ENCODE measurements at places on chromosomes 5 and 9.
A peak's percentile ranks its signal among the peaks of the same experiment; 100 is the strongest.

DNA sequence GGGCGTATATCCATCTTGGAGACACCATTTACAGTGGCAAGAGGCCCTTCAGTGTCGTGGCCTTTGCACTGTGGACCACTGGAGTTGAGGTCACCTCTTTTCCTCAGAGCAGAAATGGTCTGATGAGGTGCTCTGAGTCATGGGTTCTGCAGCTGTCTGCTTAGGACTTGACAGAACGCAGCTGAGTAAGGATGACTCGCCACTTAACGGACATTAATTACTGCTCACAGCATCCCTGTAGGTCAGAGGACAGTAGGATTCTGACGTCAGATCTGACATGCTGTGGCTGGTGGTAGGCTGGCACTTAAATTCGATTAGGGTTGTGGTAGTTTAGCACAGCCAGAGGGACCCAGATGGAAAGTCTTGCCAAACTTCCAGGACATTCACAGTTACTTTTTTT, 479.4 kb downstream of the DMAC1 start:
- no peak for DNase-seq

DNA sequence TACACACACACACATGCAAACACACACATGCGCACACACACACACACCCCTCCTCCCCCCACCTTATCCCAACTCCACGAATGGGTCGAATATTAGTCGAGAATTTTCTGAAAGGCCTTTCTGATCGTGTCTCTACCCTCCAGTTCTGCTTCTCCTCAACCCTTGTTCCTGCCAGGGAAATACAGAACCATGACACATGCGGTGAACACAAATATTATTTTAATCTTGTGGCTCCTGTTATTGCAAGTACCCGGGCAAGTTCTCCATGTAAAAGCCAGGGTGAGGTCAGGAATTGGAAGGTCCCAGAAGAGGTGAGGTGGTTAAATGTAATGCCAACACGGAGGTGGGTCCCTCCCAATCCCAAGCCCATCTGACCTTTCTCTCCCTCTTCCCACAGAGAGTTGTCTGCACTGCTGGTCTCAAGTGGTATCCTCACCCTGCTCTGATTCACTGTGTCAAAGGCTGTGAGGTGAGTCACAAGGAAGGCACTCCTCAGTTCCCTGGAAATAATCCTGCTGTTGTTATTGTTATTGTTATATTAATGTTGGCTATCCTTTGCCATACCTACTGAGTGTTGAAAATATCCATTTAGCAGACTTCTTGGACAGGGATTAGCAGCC, 223.7 kb downstream of the PAPPA start:
- DNase-seq = no peak

GRCh38 chr9:5269249-5269715, 35.2 kb downstream of the RLN2 start:
- no peak for DNase-seq

GRCh38 chr5:126998895-126999570, 31.3 kb downstream of the MARCHF3 start:
- DNase-seq = no peak

DNA sequence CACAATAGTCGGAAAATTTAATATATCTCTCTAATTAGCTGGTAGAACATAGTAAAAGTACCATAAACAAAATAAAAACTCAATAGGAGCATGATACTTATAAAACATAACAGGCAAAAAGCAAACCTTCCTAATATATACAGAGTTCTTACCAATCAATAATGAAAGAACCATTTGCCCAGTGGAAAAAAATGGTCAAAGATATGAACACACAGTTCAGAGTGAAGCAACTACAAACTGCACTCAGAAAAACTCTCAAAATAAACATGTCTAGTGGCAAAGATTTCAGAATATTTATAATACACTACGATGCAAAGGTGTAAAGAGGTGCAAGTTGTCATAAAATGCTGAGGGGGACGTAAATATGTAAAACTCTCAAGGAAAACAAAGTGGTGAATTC, 576.2 kb upstream of the CTNND2 start:
- no peak for DNase-seq

GRCh38 chr5:65108786-65109743, 340.3 kb downstream of the CWC27 start:
- DNase-seq = no peak

GRCh38 chr5:77642738-77643653, 4.5 kb upstream of the OTP start:
- no peak for DNase-seq

DNA sequence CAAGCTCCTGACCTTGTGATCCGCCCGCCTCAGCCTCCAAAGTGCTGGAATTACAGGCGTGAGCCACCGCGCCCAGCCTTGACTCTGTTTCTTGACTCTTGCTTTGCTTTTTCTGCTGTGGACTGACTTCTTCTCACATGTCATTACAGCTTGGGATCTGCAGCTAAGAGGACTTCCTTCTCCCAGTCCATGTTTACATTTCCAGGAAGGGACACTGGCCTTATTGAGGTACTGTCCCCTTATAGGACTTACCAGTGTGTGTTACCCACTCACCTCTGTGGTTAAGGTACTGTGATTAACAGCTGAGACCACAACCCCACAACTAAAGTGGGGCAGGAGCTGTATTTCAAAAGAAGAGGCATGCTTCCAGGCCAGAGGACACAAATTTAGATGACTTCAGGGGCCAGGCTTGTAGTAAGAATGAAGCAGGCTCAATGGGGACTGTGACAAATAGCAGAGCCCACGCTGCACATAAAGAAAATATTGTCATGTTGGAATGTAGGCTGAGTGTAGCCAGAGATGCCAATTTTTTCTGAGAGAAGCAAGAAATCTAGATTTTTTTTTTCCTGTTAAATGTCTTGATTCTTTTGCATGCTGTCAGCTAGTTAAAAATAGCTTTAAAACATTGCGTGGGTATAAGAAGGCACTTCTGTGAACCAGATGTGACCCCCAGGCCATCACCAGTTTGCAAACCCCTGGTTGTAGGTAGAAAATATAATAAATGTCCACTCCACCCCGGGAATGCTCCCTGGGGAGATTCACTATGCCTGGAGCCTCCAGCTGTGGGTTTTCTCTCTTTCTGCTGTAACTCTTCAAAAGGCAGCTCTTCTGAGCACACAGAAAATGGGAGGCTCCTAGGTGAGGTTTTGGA, 75.0 kb downstream of the PTPDC1 start:
- no peak for DNase-seq

- DNase-seq = no peak
Measured at GRCh38 chr5:126410623-126411022, 12.6 kb upstream of the GRAMD2B start.

DNA sequence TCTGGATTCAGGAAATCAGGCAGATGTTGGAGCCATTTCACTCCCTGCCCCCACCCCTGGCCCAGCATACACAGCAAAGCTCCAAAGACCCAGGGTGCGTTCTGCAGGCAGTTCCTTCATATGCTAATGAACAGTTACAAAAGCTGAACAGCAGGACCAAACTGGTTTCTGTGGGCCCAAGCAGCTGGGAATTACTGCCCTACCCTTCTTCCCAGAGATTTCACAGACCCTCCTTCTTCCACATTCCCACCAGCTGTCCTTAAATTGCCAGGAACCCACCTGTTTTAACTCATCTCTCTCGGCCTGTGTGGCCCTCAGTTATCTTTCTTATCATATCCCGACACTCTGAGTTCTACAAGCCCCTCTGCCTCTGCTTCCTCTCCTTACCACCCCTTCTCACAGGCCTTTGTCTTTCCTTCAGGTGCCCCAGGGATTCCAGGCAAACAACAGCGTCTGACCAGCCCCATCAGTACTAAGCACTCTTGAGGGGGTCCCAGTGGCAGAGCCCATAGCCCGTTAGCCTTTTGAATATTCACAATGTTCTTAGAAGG, 10.6 kb upstream of the F2RL1 start:
- DNase-seq = no peak

DNA sequence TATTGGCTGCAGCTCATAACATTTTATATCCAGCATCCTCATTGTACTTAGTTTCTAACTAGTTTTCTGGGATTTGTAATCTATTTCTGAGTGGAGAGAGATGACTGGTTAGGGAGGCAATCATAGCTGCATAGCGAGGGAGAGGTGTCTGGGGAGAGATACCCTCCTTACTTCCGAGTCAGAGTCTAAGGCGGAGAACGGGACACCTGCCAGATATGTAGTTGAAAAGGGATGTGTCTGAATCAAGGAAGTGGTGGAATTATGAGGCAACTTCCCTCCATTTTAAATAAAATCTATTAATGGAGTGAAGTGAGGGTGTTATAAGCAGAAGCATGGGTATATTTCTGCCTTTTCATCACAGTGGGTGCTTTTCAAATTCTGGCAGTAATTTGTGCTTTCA, 126.5 kb downstream of the MAST4 start:
- no peak for DNase-seq

- no peak for DNase-seq
Measured at GRCh38 chr9:98260635-98261034, 5.2 kb upstream of the TBC1D2 start.

DNA sequence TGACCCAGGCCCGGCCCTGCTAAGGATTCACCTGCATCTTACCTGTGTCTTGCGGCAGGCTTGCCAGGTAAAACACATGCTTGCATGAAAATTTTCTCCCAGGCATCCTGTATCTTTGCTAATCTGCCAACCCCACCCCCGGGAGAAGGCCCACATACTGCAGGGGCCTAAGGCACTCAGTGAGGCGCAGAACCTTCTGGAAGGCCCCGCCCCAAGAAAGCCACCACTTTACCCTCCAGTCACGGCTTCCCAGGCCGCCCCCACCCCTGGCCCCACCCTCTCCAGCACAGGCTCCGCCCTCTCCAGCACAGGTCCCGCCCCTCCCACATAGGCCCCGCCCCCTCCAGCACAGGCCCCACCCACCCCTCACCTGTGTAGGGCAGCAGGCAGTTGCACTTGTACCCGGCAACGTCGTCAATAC, 29.8 kb upstream of the SEC16A start:
- peak; percentile 53 for DNase-seq

- no peak for DNase-seq
Measured at GRCh38 chr9:135221951-135222631, 134.6 kb downstream of the OLFM1 start.

DNA sequence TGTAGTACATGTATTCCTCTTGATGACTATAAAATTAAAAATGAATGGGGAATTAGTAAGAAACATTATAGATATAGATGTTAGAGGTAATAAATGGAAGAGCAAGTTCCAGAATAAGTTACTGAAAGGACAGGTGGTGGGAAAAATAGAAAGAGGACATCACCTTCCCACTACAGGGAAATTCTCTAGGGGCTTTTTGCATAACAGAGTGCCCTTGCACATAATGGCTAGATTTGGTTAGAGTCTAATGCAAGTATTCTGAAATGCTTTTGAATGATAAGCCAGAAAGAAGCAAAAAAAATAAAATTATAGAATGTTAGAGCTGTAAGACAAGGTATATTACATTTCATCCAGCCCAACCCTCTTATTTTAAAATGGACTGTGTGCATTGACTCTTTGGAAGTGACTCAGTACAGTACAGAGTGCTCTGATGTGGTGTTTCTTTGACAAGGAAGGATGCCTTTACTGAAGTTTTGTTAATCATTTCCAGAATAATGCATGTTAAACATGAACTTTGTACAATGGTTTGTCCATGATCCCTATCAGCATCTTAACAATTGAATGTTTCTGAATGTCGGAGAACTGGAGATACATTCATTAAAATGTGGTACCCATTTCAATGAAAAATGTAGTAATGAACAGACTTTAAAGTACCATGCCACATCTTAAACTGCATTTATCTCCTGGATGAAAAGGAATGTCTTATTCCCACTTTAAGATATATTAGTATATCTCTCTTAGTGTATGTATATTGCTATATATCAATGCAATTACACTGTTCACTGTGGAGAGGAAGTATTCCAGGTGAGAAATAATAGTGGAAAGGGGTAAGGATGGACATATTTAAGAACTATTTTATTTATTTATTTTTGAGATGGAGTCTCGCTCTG, 391.1 kb downstream of the ADGRV1 start:
- DNase-seq = no peak

DNA sequence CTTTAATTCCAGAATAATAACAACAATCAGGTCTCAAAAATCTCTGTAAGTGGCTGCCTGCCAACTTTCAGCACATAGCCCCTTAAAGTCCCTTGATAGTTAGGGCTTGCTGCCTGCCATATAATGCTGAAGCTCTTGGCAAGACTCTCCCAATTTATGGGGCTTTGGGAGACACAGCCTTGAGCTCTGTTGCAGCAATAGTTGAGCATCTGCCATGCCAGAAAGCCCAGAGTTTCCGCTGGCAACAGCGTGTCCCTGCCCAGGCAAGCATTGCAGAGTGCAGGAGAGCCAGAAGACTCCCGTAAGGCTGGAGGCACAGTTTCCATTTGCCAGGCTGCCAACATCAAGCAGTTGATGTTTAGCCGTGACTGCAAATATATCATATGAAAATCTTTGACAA, 678.5 kb upstream of the NUDT12 start:
- DNase-seq = no peak

GRCh38 chr9:81613002-81613812, 76.1 kb downstream of the TLE1 start:
- DNase-seq = no peak

DNA sequence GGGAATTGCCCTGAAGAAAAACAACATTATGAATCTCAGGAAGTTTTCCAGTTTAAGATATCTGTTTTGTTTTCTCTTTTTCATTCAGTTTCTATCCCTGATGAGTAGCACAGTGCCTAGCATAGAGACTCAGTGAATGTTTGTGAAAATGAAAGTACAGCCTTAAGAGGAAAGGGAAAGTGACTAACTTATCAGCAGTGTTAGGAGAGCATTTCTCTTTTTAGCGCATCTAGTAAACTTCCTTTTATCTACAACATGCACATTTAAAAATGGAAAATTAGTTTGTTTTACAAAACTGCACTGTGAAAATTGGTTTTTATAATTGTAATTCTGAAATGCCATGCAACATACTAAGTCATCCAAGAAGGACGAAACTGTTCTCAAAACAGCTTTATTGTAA, 110.8 kb downstream of the SMARCA2 start:
- DNase-seq = peak; percentile 21

GRCh38 chr9:120526534-120526933, 53.4 kb downstream of the CDK5RAP2 start:
- no peak for DNase-seq

- DNase-seq = no peak
Measured at GRCh38 chr5:17316970-17317459, 99.6 kb downstream of the BASP1 start.

- DNase-seq = no peak
Measured at GRCh38 chr5:32265902-32266301, 46.8 kb downstream of the MTMR12 start.

DNA sequence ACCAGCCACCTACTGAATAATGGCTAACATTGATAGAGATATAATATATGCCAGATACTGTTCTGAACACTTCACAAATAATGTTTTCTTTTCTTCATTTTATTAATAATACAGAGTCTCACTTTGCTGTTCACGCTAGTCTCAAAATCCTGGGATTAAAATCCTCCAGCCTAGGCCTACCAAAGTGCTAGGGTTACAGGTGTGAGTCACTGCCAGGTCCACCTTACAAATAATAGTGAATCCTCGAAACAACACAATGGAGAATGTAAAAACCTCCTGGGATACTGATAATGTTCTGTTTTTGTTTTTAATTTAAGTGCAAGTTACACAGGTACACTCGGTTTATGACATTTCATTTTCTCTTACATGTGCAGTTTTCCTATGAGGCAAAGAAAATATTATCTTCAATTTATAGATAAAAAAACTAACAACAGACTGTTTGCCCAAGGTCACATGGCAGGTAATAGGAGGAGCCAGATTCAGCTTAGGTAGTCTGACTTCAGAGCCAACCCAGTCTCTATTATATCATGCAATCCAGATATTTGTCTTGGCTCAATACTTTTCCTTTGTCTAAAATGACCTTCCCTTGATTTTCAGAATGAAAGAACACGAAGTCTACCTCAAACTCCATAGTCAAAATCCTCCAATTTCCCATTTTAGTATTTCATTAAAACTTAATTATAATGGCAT, 7.8 kb downstream of the ZFR start:
- DNase-seq = no peak

All from natural killer cell (primary cell).